ENCODE measurements at places on chromosomes 16 and 17. TPM values are rescaled to one million over a fixed set of nuclear protein-coding genes. Genes with fewer than 3 reads are reported as not detected.

AIPL1 gene
- not detected for total RNA-seq

ALDH3A2 gene
- 185 TPM for total RNA-seq

TMEM132E gene
- 0.02 TPM for total RNA-seq

DPEP1 gene
- 1.3 TPM for total RNA-seq

All from A549 treated with DMSO at 1 μM for 4 hours (cell line).